ENCODE measurements at places on chromosomes 4 and X.

- DNase-seq = no peak
These were observed 70.1 kb downstream of the IL15 start for GRCh38 chr4:141706445-141706844.

- DNase-seq = no peak
These were observed 12.8 kb downstream of the AFF1 start for GRCh38 chr4:86947501-86948120.

DNA sequence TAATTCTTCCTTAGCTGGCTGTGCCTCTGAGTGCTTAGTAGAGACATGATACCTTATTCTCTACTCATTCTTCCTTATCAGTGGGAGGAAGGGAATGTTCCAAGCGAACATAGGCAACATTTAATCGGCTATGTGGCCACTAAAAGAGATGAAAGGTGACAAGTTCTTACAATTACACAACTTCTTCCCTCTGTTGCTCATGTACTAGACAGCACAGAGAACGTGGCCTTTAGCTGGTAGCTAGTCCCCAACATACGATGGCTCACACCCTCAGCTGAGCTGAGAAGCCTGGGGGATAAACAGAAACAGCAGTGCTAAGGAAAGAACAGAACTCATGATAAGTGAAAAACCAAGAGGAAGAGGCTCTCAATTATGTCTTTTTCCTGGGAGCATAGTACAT is 52.2 kb downstream of the APOO start:
- no peak for DNase-seq

DNA sequence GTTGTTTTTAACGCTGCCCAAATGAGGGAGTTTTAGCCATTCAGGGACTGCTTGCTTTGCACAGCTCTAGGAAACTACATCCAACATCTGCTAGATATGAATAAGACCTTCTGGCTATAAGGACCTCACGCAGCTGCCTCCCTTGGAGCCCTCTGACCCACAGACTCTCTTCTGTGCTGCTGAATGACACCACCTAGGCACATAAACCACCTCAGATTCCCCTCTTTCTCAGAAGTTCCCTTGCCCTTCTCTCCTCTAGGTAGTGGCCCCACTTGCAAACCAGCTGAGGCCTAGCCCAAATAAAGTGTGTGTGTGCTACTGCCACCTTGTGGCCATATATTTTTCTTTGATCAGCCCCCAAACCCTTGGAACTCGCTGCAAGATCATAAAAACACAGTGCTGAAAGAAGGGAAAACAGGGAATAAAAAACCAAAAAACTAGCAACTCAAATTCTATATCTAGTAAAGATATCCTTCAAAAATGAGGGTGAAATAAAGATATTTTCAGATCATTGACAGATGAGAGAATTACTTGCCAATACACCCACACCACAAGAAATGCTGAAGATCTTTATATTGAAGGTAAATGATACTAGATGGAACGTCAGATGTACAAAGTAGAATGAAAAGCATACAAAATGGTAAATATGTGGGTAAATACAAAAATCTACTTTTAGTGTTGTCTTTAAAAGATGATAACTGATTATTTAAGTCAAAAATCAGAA is 265.9 kb downstream of the ADAMTS3 start:
- DNase-seq = peak; percentile 52

DNA sequence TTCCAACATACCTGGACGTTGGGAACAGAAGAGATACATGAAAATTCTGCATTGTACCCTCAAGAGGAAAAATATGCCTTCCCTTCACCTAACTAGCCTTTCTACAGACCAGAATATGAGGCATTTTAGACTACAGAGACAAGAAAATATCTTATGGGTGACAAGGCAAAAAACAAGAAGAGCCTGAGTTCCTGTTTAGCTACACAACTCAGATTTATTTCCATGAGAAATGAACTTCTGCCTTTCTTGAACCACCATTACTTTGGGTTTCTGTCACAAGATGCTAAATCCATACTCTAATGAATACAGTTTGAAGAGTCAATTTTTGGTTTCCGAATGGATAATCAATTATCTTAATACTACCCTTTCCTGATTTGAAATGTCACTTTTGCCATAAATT is 18.7 kb downstream of the RCHY1 start:
- DNase-seq = no peak

DNA sequence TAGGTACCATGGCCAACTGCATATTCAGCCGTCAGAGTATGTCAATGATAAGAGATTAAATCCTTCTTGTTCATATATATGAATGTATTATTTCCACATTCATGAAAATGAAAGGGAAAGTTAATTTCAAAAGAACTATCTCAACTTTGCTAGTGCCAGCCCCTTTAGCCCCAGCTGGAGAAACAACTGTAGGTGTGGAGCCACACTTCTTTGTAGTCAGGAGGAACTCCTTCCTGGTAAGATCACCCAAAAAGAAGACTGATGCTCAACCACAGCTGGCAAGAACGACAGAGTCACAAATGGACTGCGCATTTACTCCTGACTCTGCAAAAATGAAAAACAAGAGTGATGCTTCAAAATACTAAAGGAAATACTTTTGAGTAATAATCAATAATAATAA is 136.3 kb downstream of the RASL11B start:
- DNase-seq = no peak

DNA sequence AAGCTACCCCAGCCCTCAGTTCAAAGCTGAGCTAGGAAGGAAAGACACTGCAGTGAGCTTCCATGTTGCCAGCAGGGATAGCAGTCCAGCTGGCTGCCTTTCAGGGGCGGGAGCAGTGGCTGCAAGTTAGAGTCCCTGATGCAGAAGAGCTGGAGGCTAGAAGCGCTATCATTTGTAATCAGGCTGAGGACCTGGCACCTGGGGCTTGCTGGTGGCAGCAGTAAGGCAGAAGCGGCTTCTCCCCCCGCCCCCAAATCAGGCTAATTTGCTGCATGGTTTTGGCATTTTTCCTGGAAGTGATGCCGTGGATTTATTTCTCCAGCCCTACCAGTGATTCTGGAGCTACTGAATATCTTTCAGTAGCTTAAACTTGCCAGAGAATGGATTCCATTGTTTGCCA is 203.3 kb downstream of the CLCN4 start:
- peak; percentile 14 for DNase-seq

All from tongue (tissue), 3 donors.